ENCODE measurements at places on chromosomes 12 and 14.

GRCh38 chr14:75409316-75410205 lies 18.3 kb upstream of the JDP2 start:
- no peak for DNase-seq

- no peak for DNase-seq
These were observed 122.6 kb upstream of the PLXNC1 start for GRCh38 chr12:94025756-94026155.

DNA sequence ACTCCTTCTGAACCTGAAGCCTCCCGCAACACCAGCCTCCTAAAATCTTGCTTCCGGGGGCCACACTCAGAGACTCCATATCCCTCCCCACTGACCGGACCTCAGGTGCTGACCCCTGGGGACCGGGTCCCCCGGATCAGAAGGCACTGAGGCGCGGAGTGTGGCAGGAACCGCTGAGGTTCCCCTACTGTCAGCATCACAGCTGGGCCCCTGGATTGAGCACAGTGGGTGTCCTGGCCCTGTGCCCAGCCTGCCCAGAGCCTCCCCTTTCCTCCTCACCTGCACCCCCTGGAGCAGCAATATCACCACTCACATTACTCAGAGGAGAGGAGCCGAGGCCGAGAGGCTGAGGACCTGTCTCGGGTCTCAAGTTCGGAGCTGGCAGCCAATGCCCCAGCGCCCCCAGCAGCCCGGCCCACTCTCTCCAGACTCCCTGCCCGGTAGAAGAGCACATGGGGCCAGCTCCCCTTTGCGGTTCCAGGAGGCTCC lies 101.2 kb upstream of the EIF5 start:
- no peak for DNase-seq

GRCh38 chr12:104578453-104578852 lies 121.7 kb downstream of the CHST11 start:
- DNase-seq = no peak

All from DMS153 (cell line).